ENCODE measurements at places on chromosomes 12 and 14.

DNA sequence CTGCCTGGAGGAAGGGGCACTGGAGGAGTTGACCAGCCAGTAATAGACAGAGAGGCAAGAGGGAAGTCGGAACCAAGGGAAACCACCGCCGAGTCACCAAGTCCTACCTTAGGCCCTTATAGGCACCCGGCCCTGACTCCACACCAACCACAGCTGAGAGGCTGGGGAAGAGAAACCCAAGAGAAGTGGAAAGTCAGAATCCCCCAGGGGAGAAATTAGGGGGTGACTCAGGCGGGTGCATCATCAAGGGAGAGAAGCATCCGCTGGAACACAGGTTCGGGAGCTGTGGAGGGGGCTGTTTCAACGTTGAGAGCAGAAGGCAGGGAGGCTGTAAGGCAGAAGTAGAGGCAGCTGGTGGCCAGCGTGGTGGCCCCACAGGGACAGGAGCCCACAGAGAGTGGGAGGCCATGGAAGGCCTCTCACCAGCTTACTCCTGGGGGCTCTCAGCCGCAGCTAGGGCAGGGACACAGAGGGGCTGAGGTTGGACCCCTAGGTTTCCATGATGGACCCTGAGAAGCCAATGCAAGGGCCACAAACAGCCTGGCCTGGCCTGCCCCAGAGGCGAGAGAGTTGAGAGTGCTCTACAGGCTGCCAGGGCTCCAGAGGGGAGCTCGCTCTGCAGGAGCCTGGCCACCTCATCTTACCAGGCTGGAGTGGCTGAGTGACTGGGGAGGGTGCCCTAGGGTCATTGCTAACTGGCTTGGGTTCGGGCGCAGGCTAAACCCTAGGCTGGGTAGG lies 1.4 kb upstream of the TRMT61A start:
- no peak for DNase-seq

- no peak for DNase-seq
These were observed 141.9 kb downstream of the ANO6 start for GRCh38 chr12:45357539-45358417.

- no peak for DNase-seq
These were observed 113.2 kb upstream of the MED13L start for GRCh38 chr12:116390401-116391335.

DNA sequence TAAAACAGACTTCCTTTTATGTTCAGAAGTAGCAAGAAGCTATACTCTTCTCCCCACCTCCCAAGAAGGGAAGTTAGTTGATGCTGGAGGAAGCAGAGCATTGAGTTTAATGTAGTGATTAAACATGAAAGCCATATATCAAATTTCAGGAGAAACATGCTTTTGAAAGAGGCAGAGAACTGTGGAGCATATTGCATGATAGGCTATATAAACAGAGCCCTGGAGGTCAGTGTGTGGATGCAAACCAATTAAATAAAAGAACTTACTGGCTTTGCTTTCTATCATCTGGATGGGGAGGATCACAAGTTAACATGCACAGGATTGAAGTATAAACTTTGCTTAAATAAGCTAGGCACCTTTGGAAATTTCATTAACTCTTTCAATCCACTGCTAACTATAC lies 94.1 kb downstream of the MSRB3 start:
- DNase-seq: no peak

GRCh38 chr14:65035049-65035448 lies 48.4 kb downstream of the FNTB start:
- no peak for DNase-seq
